T-helper 2 cell treated with Interferon-gamma antibody and Interleukin-4, amounts not matched to agents 100 ng/mL and 5 ng/mL, for 36 hours (primary cell): ENCODE measurements at places on chromosomes 7 and 10. TPM values are rescaled to one million over a fixed set of nuclear protein-coding genes. Genes with fewer than 3 reads are reported as not detected.

The MMRN2 gene
- total RNA-seq: not detected in 2 replicates

The ABCB1 gene
- total RNA-seq: 2.4 and 3.7 TPM in 2 replicates

The SFTPD gene
- not detected in 2 replicates for total RNA-seq

The CXCL12 gene
- total RNA-seq: not detected in 2 replicates

The HSPA12A gene
- total RNA-seq: 0.02 and 0.09 TPM in 2 replicates
